Keratinocyte (primary cell): ENCODE measurements at places on chromosomes 3 and 15. TPM values are rescaled to one million over a fixed set of nuclear protein-coding genes. Genes with fewer than 3 reads are reported as not detected.

- H3K27me3 ChIP-seq, result no peaks in the 10 kb centered on the region
- DNase-seq, result peak; percentile 21
- no peak overlapping the region for H3K27ac ChIP-seq
- no peak overlapping the region for H3K4me3 ChIP-seq
- H3K36me3 ChIP-seq, result no peaks in the 10 kb centered on the region
- H3K4me1 ChIP-seq, result peaks cover 3% of the 10 kb centered on the region
Observed at GRCh38 chr3:137165117-137165806, 207.5 kb downstream of the IL20RB start.

The DNAJC17 gene
- polyA plus RNA-seq, result 27.0 to 55.9 TPM (median 35.3 TPM) in 3 replicates

The C3orf85 gene
- polyA plus RNA-seq, result not detected in 3 replicates

- peaks cover 12% of the 10 kb centered on the region for H3K4me1 ChIP-seq
- no peak overlapping the region for H3K27ac ChIP-seq
- no peak for DNase-seq
- H3K4me3 ChIP-seq, result no peak overlapping the region
Observed at GRCh38 chr15:68676011-68676605, 97.3 kb downstream of the CORO2B start.

DNA sequence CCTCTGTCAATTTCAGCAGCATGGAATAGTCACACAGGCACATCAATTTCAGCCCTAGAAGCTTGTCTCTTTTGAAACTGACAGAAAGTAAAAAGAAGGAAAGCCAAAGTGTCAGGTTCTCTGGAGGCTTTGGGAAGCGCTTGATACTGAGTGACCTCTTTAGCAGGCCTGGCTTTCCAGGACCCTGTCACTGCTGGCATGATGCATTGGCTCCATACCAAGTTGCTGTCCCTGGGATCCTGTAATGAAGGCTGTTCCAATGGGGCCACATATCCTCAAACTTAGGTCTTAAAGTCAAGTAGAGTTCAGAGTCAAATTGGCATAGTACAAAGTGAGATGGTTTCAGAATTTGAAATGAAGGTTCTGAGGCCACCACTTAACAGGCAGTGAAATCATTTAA lies 640.9 kb downstream of the SQOR start:
- no peak for DNase-seq
- H3K36me3 ChIP-seq, result no peaks in the 10 kb centered on the region
- no peak overlapping the region for H3K4me3 ChIP-seq

DNA sequence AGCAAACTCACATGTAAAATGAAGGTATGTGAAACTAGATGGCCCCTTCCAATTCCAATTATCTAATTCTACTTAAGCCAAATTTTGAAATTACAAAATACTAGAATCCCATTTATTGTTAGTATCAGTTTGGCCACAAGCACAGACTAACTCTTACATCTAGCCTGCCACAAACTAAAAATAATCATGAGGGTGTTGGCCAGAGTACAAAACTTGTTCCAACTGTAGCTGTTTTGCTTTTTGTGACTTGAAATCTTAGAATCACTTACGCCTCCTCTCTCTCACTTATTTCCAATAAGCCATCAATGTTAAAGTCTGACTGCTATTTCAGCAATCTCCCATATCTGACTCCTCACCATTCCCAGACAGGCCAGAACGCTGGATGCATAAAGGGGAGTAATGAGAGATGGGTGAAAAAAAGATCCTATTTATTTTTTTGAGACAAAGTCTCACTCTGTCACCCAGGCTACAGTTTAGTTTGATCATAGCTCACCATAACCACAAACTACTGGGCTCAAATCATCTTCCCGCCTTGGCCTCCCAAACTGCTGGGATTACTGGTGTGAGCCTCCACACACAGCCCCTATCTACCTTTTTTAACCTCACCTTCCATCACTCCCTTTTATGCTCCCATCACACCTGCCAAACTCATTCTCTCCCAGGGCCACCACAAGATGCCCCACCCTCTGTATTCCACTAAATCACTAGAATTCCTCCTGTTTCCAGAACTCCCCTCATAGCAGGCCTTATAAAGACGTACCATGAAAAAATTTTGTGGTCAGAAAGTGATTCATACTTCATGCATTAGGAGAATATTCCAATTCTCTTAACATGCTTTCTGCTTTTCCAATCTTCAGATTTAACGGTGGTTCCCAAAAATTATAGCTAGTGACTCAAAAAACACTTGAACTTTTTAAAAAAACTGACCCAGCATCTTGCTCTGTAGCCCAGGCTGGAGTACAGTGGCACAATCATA lies 36.5 kb downstream of the ATOSA start:
- H3K4me3 ChIP-seq, result no peak overlapping the region
- DNase-seq, result no peak
- H3K27me3 ChIP-seq, result no peaks in the 10 kb centered on the region
